ENCODE measurements at places on chromosomes 2 and 18.

DNA sequence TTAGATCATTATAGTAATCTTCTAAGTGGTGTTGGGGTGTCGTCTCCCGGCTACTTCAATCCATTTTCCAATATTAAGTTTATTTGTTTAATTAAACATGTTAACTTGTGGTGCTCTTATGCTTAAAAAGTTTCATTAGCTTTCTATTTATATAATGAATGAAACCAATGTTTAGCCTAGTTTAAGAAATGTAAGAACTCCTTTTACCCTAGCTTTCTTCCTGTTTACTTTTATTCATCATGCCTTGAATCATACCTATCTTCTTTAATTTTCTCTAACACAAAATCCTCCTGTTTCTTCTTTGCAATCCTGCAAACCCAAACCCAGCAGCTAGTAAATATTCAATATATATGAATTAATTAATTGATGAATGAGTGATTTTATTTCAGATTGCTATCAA, 1276.7 kb upstream of the PIK3C3 start:
- no peak for DNase-seq

DNA sequence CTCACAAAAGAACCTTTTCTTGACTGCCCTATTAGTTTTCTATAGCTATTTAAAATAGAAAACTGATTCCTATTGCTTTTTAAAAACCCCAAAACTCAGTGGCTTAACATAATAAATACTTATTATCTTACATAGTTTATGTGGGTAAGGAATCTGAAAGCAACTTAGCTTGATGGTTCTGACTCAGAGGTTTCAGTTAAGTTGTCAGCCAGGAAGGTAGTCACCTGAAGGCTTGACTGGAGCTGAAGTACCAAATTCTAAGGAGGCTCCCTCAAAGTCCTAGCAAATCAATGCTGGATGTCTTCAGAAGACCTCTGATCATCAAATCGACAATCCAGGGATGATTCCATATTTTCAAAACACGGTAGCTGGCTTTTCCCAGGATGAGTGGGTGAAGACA, 546.6 kb upstream of the CDH2 start:
- no peak for DNase-seq

DNA sequence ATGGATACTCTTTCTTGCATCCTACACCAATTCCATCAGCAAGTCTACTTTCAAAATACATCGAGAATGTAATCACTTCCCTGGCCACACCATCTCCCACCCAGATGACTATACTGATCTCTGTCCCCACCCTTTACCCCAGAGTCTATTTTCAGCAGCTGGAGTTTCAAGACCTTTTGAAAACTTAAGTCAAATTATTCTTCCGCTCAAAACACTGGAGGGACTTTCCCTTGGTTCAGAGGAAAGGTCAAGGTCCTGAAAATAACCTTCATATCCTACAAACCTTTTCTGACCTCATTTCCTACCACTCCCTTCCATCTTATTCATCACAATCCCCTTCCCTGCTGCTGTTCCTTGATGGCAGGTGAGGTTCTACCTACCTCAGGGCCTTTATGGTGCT, 58.8 kb upstream of the LYPD6 start:
- no peak for DNase-seq

- DNase-seq: no peak
Observed at GRCh38 chr2:82803307-82803706, 1655.8 kb downstream of the SUCLG1 start.

- no peak for DNase-seq
Observed at GRCh38 chr2:54604871-54605270, 118.6 kb upstream of the EML6 start.

GRCh38 chr2:102184568-102184967, 2.3 kb upstream of the IL1RL2 start:
- DNase-seq: no peak

DNA sequence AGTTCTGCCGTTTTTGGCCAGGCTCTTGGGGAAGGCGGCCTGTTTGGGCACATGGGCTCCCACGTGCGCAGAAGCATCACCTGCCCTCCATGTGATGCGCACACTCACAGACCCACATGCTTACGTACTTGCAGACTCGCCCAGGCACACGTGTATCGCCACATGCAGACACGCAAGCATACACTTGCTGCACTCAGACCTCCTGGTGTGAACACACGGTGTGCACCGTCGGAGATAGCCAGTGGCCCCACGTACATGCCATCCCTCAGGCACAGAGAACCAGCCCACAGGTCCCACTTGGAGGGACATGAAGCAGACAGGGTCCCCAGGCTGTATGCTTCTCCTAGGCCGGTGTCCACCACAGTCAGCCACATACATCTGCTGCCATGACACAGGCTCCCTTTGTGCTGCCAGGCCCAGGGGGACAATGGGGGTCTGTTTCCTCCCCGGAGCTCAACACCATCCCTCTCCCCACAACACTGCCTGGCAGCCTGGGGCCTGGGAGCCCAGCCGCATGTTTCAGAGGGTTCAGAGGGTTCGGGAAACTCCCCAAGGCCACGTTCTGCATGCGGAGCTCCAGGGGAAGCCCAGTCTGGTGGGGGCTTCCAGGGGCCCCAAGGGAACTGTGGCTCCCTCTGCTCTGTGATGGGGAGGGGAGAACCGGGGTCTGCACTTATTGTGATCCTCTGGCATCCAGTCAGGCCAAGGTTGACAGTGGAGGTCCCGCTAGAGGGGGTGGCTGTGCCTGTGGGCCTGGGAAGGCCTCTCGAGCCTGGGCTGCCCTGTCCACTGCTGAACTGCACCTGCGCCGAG, 208.1 kb upstream of the HAAO start:
- no peak for DNase-seq

Data from activated CD4-positive, alpha-beta T cell treated with anti-CD3 and anti-CD28 coated beads, Interleukin-2, amount 10 ng/mL, durations not matched to agents 7 days and 5 days (primary cell).